Iris pigment epithelial cell (primary cell): ENCODE measurements at places on chromosomes 1 and 21.

GRCh38 chr1:15224974-15225373, 22.0 kb upstream of the FHAD1 start:
- no peak for DNase-seq

- peak; percentile 7 for DNase-seq
Observed at GRCh38 chr1:50080904-50081586, 27.7 kb upstream of the ELAVL4 start.

GRCh38 chr1:165456861-165457260, 11.9 kb upstream of the RXRG start:
- DNase-seq: no peak

- no peak for DNase-seq
Observed at GRCh38 chr1:39652554-39652953, 13.1 kb upstream of the HEYL start.

DNA sequence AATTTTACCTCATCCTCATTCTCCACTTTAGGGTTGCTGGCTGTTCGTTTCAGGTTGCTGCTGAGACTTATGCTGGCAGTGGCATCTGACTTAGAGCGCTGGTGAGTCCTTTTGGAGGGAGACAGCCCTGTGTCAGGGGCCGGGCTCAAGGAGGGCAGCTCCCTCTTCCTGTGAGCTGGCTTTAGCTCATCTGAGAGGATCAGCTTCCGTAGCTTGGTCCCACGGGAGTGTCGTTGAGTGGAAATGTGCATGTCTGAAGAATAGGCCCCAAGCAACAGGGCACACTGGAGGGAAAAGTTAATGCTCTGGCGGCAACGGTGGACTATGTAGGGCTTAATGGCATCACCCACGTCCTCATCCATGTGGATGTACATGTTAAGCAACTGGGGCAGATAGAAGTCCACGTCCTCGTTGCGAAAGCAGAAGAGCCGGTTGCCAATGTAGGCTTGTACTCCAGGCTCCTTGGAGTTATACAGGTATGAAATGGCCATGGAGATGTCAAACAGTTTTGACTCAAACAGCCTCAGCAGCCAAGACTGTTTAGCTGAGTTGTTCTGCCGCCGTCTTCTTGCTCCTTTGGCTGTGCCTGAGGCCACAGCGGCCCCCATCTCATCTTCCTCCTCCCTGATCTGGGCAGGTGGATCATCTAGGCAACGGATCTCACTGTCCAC, 11.5 kb downstream of the PI4KB start:
- no peak for DNase-seq

- no peak for DNase-seq
Observed at GRCh38 chr1:4856396-4856795, 202.0 kb downstream of the AJAP1 start.

DNA sequence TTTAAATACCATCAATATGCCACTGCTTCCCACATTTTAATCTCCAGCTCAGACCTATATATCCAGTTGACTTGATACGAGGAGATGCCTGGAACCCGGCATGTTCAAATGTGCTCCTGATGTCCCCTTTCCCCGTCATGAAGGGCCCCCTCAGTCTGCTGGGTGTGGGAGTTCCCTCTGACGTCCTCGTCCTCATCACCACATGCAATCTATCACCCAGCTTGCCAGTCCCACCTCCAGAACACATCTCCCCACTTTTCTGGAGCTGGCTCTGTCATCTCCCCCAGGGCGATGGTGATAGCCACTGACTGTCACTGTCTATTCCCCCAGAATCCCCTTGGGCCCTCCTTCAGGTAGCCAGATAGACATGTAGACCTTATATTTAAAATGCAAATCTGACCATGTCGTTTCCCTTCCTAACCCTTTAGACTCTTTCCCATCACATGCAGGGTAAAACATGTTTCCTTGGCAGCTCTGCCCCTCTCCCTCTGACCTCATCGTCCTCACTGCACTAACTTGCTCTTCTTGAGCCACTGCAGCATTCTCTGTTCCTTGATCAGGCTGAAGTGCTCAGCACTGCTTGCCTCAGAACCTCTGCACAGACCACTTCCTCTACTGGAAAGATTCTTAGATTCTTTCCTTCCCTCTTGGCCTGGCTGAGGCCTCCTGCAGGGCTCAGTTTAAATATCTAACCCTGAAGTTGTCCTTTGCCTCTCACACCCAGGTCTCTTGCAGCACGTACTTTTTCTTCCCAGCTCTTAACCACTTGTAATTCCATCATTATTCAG, 7.4 kb downstream of the AZIN2 start:
- peak; percentile 65 for DNase-seq

DNA sequence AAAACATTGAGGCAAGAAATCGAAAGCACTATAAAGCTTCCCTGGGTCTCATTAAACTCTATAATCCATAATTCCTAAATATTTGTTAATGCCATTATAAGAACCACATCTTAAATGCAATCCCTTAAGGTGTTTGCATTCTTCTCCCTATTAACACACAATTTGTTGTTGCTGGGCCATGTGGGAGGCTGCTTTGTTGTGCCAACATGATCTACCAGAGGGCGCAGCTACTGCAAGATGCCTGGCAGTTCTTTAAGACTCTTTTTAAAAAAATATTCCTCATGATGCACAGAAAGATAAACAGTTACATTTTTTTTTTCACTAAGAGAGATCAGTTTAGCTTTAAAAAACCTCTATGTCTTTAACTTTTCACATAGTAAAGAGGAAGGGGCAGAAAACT, 39.0 kb upstream of the BCAS2 start:
- no peak for DNase-seq

GRCh38 chr1:22536506-22536905, 26.8 kb upstream of the EPHA8 start:
- DNase-seq: peak; percentile 23

DNA sequence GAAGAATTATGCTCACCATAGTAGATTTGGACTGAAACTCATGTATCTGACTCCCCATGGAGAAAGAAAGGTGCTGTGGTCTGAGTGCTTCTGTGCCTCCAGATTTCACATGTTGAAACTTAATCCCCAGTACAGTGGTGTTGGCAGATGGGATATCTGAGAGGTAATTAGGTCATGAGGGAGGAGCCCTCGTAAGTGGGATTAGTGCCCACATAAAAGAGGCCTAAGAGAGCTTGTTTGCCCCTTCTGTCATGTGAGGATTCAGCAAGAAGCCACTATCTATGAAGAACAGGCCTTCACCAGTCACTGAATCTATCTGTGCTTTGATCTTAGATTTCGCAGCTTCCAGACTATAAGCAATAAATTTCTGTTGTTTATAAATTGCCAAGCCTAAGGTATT, 150.1 kb downstream of the PLPP3 start:
- DNase-seq: no peak

- no peak for DNase-seq
Observed at GRCh38 chr1:175801979-175802378, 58.6 kb upstream of the TNR start.

- DNase-seq: no peak
Observed at GRCh38 chr1:7650801-7651200, 120.3 kb upstream of the VAMP3 start.
